ENCODE measurements at places on chromosomes 2 and 18.
A peak's percentile ranks its signal among the peaks of the same experiment; 100 is the strongest.

- H3K36me3 ChIP-seq, result no peaks in the 10 kb centered on the region
- no peaks in the 10 kb centered on the region for H3K4me1 ChIP-seq
- H3K27me3 ChIP-seq, result no peaks in the 10 kb centered on the region
- DNase-seq, result peak; percentile 13
- no peak overlapping the region for H3K27ac ChIP-seq
Observed at GRCh38 chr2:188308483-188308882, 16.8 kb downstream of the GULP1 start.

DNA sequence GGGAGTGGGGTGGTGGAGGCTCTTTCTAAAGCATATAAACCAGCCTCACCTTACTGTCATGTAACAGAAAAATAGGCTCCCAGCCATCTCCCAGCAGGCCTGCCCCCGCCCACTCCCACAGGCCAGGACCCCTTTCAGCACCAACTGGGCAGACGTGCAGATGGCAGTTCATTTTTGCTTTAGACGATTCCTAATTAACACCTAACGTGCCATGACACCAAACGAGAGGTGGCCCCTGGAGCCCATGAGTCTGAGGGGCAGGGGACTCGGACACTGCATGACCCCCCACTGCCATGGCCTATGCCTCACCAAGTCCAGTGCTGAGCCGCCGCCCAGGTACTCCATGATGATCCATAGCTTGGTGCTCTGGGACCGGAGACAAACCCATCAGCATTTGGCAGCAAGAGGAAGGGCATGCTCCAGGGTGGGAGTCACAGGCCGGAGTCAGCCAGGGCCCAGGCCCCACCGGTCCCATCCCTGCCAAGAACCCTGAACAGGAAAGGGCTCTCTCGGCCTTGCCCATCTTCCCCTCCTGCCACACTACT is 7.9 kb downstream of the STK25 start:
- H3K27ac ChIP-seq, result no peak overlapping the region
- no peak overlapping the region for H3K4me3 ChIP-seq
- DNase-seq, result no peak
- peaks cover 40% of the 10 kb centered on the region for H3K4me1 ChIP-seq
- H3K27me3 ChIP-seq, result no peaks in the 10 kb centered on the region

GRCh38 chr2:224882291-224883171 is 159.7 kb downstream of the DOCK10 start:
- no peaks in the 10 kb centered on the region for H3K4me1 ChIP-seq
- H3K36me3 ChIP-seq, result peaks cover 14% of the 10 kb centered on the region

GRCh38 chr18:32460171-32460731 is 10.4 kb downstream of the GAREM1 start:
- no peaks in the 10 kb centered on the region for H3K4me1 ChIP-seq
- no peaks in the 10 kb centered on the region for H3K27me3 ChIP-seq
- DNase-seq, result no peak
- H3K4me3 ChIP-seq, result no peak overlapping the region

- H3K27me3 ChIP-seq, result peaks cover 11% of the 10 kb centered on the region
- H3K4me3 ChIP-seq, result no peak overlapping the region
- H3K36me3 ChIP-seq, result no peaks in the 10 kb centered on the region
- DNase-seq, result no peak
- H3K4me1 ChIP-seq, result peaks cover 25% of the 10 kb centered on the region
- no peak overlapping the region for H3K27ac ChIP-seq
Observed at GRCh38 chr2:239762106-239762505, 263.0 kb downstream of the NDUFA10 start.

DNA sequence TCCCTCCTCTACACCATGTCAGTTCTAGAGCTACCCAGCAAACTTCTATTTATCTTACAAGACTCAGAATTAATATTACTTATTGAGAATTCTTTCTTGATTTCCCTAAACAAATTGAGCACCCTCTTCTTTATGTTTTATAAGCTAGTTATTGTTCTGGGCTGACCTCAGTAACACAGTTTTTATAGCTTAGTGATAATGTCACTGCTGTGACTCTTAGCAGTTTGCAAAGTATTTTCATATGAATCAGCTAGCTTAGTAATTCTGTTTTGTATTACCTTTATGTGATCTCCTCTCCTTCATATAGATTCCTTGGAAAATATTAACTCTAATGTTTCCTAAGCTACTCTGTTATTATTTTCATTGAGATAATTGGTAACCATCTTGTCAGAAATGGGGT is 114.9 kb downstream of the PMS1 start:
- no peak overlapping the region for H3K27ac ChIP-seq
- no peaks in the 10 kb centered on the region for H3K27me3 ChIP-seq

DNA sequence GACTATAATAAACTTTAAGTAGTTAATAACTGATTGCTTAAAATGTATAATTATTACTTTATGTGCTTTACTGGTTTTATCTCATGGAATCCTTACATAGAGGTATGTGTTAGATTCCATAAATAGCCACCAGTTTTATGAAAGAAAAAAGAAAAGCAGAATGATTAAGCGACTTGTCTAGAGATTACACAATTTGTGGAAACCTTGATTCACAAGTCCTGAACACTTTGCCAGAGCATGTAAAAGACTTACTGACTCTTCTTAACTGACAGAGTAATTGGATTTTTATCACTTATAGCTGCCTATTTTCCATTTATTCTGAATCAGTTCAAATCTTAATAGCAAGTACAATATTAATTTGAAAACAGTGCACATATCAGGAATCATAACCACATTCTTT is 448.7 kb upstream of the NETO1 start:
- no peak overlapping the region for H3K4me3 ChIP-seq
- no peaks in the 10 kb centered on the region for H3K36me3 ChIP-seq
- no peaks in the 10 kb centered on the region for H3K4me1 ChIP-seq
- no peaks in the 10 kb centered on the region for H3K27me3 ChIP-seq
- no peak for DNase-seq

DNA sequence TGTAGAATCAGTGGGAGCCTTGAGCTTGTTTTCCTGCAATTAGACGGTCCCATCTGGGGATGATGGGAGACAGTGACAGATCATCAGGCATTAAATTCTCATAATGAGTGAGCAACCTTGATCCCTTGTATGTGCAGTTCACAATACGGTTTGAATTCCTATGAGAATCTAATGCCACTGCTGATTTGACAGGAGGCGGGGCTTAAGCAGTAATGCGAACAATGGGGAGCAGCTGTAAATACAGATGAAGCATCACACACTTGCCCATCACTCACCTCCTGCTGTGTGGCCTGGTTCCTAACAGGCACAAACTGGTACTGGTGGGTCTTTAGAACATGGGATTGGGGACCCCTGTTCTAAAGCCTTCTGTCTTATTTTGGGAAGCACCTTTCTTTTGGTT is 17.9 kb upstream of the NYAP2 start:
- H3K27me3 ChIP-seq, result no peaks in the 10 kb centered on the region
- no peaks in the 10 kb centered on the region for H3K36me3 ChIP-seq
- no peak overlapping the region for H3K27ac ChIP-seq
- DNase-seq, result no peak
- H3K4me3 ChIP-seq, result no peak overlapping the region

- no peak overlapping the region for H3K27ac ChIP-seq
- H3K36me3 ChIP-seq, result no peaks in the 10 kb centered on the region
- H3K4me3 ChIP-seq, result no peak overlapping the region
- DNase-seq, result no peak
- no peaks in the 10 kb centered on the region for H3K27me3 ChIP-seq
Observed at GRCh38 chr2:180943275-180943674, 37.1 kb upstream of the UBE2E3 start.

DNA sequence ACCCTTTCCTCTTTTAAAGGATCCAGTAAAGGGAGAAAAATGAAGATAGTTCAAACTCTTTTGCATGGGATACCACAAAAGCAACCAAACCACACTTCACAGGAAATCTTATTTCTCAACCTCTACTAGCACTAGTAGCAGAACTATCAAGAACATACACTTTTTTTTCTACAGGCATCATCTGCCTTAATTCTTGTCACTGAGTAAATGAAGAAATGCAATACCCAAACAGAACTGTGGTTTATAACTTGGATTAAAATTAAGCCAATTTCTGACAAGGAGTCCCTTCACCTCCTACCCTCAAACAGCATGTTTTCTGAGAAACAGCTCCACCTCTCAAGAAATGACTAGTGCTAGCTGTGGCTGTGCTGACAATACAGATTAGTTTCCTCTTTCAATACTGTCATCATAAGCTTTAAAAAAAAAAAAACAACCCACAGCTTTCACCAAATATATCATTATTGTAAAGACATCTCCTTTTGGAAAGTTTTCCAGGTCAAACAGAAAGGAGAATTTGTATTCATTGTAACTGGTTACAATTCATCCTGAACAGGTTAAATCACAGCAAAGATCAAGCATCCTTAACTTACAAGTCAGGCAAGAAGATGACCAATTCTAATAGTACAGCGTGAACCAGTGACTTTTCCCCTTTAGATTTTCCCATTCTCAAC is 44.4 kb downstream of the PTPN2 start:
- H3K36me3 ChIP-seq, result peaks cover 8% of the 10 kb centered on the region
- no peaks in the 10 kb centered on the region for H3K27me3 ChIP-seq
- DNase-seq, result peak; percentile 44
- peaks cover 2% of the 10 kb centered on the region for H3K4me1 ChIP-seq

DNA sequence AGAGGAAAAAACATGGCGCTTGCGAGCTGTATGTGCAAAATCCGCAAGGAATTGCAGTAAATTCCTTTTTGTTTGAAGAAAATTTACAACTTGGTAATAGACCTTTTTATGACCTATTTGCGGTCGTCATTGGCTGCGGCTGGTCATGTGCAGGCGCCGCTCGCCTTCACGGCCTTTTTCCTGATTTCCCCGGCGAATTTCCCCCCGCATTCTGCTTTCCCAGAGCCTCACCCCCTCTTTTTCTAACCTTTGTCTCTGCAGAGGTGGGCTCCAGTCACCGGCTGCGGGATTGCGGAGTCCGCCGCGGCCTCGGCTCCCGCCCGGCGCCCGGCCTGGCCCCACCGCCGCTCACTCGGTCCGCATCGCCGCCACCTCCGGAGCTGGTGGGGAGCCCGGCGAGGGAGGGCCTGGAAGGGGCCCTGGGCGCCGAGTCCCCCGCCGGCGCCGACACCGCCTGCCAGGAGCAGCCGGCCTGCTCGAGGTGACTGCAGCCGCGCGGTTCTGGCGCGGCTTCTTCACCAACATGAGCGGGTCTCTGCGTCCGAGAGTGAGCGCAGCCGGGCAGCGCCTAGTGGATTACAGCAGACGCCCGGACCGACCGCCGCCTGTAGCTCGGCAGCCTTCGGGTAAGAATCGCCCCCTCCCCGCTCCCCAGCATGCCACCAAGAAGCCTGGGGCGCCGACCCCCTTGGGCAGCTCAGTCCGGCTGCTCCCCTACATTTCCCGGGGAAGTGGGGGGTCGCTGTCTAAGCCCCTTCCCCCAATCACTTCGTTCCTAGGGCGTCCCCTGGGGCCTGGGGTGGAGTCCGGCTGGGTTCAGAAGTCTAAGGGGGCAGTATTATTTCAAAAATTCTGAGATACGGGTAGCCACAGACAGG is 7.1 kb downstream of the HOXD8 start:
- peaks cover 71% of the 10 kb centered on the region for H3K27me3 ChIP-seq
- peak overlapping the region; percentile 94 for H3K27ac ChIP-seq
- H3K4me1 ChIP-seq, result peaks cover 57% of the 10 kb centered on the region
- H3K4me3 ChIP-seq, result peak overlapping the region; percentile 77
- peaks cover 5% of the 10 kb centered on the region for H3K36me3 ChIP-seq

- no peaks in the 10 kb centered on the region for H3K36me3 ChIP-seq
- no peaks in the 10 kb centered on the region for H3K27me3 ChIP-seq
- H3K4me1 ChIP-seq, result peaks cover 33% of the 10 kb centered on the region
- H3K27ac ChIP-seq, result peak overlapping the region; percentile 96
- peak overlapping the region; percentile 39 for H3K4me3 ChIP-seq
Observed at GRCh38 chr18:55402731-55403405, 185.1 kb downstream of the TCF4 start.

GRCh38 chr18:43420950-43421349 is 143.7 kb upstream of the SYT4 start:
- no peaks in the 10 kb centered on the region for H3K27me3 ChIP-seq
- H3K4me3 ChIP-seq, result no peak overlapping the region
- DNase-seq, result no peak

GRCh38 chr2:5617358-5617757 is 74.8 kb upstream of the SOX11 start:
- peak overlapping the region; percentile 83 for H3K27ac ChIP-seq
- DNase-seq, result peak; percentile 82
- H3K4me3 ChIP-seq, result no peak overlapping the region
- H3K36me3 ChIP-seq, result no peaks in the 10 kb centered on the region

DNA sequence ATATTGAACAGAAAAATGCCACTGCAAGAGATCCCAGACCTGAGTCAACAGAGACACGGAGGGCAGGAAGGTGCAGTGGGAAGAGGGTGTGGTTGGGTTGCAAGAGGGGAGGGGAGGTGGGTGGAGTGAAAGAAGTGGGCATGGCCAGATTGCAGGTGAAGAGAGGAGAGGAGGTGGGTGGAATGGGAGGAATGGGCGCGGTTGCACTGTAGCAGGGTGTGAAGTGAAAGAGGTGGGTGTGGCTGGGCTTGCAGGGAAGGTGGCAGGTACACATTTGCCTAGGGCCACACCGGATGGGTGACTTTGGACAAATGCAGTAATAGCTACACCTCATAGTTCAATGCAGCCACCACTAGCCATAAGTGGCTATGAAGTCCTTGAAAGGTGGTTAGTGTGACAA is 71.1 kb downstream of the DOCK10 start:
- no peak overlapping the region for H3K27ac ChIP-seq
- DNase-seq, result no peak
- no peaks in the 10 kb centered on the region for H3K36me3 ChIP-seq
- H3K4me3 ChIP-seq, result no peak overlapping the region
- H3K27me3 ChIP-seq, result no peaks in the 10 kb centered on the region

DNA sequence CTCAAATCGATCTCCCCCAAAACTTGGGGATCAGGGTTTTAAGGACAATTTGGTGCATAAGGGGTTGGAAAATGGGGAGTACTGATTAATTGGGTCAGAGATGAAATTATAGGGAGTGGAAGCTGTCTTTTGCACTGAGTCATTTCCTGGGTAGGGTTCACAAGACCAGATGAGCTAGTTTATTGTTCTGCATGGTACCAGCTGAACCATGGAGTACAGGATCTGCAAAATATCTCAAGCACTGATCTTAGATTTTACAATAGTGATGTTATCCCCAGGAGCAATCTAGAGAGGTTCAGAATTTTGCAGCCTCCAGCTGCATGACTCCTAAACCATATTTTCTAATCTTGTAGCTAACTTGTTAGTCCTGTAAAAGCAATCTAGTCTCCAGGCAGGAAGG is 73.1 kb downstream of the CPO start:
- no peak overlapping the region for H3K4me3 ChIP-seq
- no peaks in the 10 kb centered on the region for H3K27me3 ChIP-seq
- H3K4me1 ChIP-seq, result no peaks in the 10 kb centered on the region
- no peaks in the 10 kb centered on the region for H3K36me3 ChIP-seq
- no peak for DNase-seq
- no peak overlapping the region for H3K27ac ChIP-seq

- H3K36me3 ChIP-seq, result no peaks in the 10 kb centered on the region
- H3K27ac ChIP-seq, result peak overlapping the region; percentile 17
- H3K27me3 ChIP-seq, result no peaks in the 10 kb centered on the region
- H3K4me1 ChIP-seq, result peaks cover 5% of the 10 kb centered on the region
- no peak overlapping the region for H3K4me3 ChIP-seq
Observed at GRCh38 chr2:48126162-48126561, 219.9 kb upstream of the FBXO11 start.

DNA sequence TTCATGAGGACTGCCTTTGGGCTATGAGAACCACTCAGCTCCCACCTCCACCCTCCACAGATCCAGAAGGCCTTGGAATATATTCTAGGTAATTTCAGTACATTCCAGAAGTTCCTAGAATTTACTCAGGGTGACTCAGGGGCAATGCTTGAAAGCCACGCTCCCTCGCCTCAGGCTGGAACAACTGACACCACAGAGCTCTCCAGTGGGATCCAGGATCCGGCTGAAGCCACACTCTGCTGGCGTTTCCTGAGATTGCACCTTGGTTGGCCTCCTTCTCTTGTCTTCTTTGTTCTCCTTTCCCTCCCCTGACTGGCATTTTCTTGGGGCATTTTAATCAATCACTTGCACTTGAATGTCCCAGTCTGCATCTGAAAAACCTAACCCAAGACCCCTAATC is 92.6 kb upstream of the KCNE4 start:
- no peak overlapping the region for H3K4me3 ChIP-seq
- H3K27me3 ChIP-seq, result no peaks in the 10 kb centered on the region
- DNase-seq, result no peak
- no peaks in the 10 kb centered on the region for H3K36me3 ChIP-seq
- H3K4me1 ChIP-seq, result no peaks in the 10 kb centered on the region

All from muscle of leg (tissue), 16 donors.